Kasumi-1 (cell line): ENCODE measurements at places on chromosomes 6 and 20.
A peak's percentile ranks its signal among the peaks of the same experiment; 100 is the strongest.

DNA sequence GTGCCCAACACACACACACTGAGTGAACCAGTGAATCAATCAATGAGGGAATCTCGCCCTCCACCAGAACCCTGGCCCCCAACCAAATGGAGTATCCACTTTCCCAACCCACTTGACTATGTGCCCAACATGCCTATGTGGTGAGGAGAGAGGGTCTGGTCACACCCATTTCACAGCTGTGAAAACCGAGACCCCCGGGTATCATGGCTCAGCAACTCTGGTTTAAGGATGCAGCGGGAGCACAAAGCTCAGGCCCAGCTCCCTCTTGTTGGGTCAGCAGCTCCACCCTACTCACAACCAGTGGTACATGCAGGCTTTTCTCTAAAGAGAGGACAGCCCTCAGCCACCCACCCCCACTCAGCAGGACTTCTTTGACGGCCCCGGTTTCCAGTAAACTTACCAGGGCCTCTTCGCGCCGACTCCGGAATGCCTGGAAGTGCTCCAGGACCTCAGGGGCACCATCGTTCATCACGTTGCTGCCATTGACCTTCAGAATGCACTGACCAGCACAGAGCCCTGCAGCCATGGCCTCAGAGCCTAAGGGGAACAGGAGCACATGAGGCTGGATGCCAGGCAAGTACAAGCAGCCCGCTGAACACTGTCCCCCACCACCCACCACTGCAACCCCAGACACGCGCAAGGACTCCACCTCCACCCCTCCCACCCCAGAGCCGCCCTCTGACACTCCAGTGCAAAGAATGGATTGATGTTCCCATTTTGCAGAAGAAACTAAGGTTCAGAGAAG, 174.7 kb downstream of the PREX1 start:
- no peak for DNase-seq

DNA sequence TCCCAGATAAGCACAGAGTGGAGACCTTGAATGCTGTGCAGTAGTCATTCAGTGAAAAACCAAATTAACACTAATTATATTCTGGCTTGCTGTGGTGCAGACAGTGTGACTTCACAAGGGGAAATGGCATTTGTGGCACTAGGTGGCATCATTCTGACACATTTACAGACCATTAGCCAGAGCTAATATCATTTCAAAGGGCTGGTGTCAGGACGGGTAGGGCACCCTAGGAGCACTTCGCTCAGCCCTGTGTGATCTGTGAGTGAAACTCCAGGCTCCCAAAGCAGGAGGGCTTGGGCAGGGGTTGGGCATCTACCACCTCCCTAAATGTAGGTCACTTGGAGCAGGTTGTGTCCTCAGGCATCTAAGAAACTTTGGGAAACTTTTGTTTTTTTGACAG, 555.8 kb downstream of the PKHD1 start:
- DNase-seq: no peak

- no peak for DNase-seq
These were observed 38.6 kb upstream of the PLCG1 start for GRCh38 chr20:41098703-41099250.

- no peak for DNase-seq
These were observed 15.0 kb upstream of the MYMX start for GRCh38 chr6:44201638-44202303.

GRCh38 chr6:135254471-135254870, 73.4 kb downstream of the MYB start:
- DNase-seq: no peak

GRCh38 chr20:37935435-37935834, 32.5 kb downstream of the VSTM2L start:
- DNase-seq: no peak

- peak; percentile 40 for DNase-seq
These were observed 590 bp downstream of the SLCO4A1 start for GRCh38 chr20:62642666-62643520.

DNA sequence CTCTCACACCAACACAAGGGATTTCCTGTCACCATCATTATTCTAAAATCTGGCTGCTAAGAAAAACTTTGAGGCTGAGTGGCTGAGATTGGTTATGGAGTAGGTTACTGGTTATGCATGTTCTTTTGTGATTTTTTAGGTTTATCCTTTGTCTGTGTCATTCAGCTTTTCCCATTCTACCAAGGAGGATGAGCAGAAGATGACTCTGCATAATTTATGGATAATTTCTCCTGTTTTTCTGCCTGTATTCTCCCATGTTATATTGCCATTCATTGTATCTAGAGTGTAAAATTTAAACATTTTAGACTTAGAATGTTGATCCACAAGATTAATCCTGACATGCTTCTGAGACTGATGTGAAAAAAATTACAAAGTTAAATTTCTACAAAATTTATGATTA, 67.8 kb downstream of the SOBP start:
- no peak for DNase-seq

- DNase-seq: no peak
These were observed 190.4 kb upstream of the ARG1 start for GRCh38 chr6:131382631-131383030.

DNA sequence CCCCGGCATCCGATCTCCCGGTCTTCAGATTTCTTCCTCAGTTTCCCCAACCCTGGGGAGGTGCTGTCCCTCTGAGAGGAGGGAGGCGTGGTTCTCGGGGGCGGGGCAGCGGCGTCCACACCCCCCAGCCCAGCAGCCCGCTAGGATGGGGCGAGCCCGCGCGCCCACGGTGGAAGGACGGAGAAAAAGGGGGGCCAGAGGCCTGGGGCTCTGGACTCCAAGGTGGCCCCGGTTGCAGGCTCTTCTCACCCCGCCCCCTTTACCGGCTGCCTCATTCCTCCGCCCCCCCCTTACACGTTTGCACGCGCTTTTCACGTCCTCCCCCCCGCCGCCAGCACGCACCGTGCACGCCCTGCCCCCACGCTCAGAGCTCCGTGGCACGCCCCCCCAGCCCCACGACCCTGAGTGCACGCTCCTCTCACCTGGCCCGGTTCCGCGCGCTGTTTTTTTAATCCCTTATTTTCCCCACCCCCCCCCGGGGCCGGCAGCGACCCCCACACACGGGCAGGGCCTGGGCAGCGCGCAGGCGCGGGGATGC, 402 bp downstream of the ZBTB12 start:
- peak; percentile 20 for DNase-seq

GRCh38 chr20:48794360-48794759, 33.4 kb downstream of the PREX1 start:
- no peak for DNase-seq

DNA sequence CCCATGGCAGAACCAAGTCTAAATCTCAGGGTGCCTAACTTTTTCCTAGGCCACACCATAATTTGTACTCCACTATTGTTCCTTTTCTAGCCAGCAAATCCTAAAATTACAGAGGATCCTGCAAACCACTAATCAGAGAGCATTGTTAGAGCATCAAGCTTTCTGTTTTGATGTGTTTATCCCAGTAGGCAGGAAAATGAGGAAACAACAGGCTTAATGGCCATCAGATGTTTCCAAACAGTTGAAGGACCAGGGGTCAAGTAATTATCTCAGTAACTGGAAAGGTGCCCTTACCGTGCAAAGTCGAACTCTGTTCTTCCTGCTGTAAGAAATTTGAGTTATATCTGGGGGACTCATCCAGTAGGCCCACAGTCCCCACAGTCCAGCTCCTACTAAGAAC, 58.7 kb downstream of the RALY start:
- DNase-seq: no peak

GRCh38 chr6:137866200-137866913, 702 bp upstream of the TNFAIP3 start:
- no peak for DNase-seq
